ENCODE measurements at places on chromosomes 1 and 21.

DNA sequence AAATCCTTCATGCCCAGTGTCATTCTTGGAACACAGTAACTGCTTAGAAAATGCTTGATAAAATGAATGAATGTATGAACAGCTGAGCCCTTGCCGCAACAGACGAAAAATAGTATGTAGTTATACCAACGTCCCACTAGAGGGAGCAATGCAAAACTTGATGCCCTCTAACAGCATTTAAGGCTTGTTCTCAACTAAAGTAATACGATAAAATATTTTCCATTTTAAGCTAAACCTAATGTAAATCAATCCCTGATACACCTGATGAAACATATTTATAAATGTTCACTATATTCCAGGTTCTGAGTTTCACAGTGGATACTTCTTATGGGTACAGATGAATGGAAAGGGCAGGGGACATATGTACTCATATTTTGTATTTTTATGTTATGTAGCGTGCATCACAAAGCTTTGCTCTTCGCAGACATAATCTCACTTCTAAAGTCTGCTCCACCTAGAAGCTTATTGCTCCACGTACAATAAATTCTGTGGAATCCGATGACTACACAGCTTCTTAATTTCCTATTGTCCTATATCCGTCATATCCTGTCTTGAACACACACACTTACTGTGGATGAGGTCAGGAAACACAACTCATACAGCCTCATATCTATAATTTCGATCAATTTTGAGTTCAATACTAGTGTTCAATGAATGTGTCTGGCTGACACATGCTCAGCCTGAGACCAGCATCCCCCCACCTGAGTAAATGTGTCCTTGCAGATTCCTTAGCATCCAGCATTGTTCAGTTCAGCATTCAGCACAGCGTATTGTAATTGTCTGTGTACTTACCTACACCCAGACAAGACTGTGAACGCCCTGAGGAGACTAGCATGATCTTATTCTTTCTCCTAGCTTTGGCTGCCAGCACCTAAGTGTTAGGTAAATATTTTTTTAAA, 4.4 kb upstream of the UTP25 start:
- DNase-seq, result peak; percentile 77

DNA sequence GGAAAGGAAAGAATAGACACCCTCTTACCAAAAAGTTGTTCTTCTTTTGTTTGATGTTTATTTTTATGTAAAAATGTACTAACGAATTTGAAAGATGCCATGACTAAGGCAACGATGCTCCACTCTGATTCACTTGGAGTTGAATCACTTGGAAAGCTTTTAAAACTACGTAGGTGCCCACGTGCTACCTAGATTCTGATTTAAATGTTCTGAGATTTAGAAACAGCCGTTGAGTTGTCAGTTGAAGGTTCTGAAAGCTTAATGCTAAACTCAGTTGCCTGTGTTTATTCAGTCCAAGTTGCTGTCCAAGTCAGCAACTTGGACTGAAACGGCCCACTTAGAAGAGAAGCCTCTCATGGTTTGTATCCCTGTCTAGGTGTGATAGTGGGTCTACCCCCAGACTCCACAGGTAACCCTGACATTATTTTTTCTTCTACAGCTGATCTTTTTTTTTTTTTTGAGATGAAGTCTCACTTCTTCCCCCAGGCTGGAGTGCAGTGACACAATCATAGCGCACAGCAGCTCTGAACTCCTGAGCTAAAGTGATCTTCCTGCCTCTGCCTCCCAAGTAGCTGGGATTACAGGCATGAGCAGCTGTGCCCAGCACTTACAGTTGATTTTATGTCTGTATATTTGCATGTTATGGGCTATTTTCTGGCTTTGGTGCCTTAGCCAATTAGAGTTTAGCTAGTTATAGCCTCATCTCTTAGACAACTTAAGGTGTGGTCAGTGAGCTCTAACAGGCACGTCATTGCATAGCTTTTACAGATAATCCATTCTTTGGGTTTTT, 1.4 kb upstream of the VAMP4 start:
- peak; percentile 22 for DNase-seq

DNA sequence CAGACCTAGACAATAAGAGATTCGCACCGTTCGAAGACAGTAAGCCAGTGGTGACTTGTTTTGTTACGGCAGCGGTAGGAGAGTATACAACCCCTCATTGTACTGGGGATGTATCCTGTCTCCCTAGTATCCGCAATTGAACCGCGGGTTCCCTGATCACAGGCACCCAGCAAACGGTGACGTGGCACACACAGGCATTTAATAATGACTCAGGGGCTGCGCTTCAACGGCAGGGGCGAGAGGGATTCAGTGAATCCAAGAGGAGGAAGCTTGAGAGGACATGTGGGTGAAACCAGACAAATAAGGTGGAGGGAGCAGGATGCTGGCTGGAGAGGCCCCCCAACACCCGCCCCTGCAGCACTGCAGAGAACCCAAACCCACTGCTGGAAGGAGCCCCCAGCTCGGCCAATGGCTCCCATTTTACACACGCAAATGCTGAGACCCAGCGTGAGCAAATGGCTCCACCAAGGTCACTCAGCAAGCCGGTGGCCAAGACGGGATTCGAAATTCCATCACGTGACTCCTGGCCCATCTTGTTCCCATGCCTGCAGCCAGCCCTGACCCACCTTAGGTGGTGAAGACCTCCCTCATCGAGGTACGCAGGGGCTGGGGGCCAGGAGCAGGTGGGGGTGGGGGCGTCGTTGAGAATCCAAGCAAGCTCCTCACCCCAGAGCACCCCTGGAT, 149.9 kb downstream of the SYF2 start:
- DNase-seq, result no peak

DNA sequence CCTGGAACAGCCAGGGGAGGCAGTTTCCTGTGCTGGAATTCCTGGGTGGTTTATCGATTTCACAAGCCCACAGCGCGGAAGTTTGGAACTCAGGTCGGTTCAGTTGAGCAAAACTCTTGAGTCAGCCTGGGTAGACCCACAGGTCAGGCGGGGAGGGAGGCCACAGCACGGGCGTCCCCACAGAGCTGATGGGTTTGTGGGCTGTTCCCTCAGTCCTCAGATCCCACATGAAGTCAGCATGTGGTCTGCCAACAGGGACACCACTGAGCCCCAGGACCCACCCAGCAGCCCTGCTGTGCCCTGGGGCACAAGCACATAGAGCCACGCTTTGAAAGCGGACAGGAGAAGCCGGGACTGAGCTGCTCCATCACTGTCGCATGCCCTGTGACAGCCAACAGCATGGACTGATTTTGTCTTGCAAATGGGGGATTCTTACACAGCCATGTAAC, 17.4 kb downstream of the BMP8A start:
- no peak for DNase-seq

DNA sequence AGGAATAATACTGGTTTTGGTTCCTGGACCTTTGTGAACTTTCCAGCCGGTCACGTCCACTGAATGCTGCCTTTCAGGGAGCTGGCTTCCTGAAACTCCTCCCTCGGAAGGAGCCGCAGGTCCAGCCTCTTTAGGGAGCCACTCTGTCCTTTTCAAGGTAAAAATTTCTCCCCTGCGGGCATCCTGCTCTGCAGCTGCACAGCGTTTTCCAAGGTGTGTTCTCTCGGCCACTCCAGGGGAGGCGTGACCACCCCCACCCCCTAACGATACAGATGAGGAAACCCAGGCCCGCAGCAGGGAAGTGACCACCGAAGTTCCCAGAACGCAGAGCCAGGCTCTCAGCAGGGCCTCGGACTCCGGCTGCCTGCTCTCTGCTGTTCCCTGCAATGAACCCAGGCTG, 21.5 kb downstream of the PADI2 start:
- DNase-seq, result no peak

- DNase-seq, result no peak
These were observed 9.3 kb downstream of the EFHD2 start for GRCh38 chr1:15418806-15419515.

- no peak for DNase-seq
These were observed 25.5 kb downstream of the CD84 start for GRCh38 chr1:160553778-160554177.

DNA sequence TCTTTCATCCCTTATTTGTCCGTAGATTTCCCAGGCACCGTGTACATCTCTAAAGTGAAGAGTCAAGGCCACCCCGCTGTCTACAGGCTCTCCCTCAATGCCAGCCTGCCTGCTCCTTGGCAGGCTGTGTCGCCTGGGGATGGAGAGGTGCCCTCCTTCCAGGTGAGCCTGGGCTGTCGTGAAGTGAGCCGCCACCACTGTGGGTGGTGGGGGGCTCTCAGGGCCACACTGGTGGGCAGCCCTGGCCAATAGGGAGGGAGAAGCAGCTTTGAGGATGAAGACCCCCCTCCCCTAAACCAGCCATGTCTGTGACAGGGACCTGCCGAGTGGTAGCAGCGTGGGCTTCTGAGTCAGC, 46.2 kb downstream of the DISP3 start:
- no peak for DNase-seq

Measured in COLO829 (cell line).